ENCODE measurements at places on chromosomes 6 and 20. TPM values are rescaled to one million over a fixed set of nuclear protein-coding genes. Genes with fewer than 3 reads are reported as not detected.

DNA sequence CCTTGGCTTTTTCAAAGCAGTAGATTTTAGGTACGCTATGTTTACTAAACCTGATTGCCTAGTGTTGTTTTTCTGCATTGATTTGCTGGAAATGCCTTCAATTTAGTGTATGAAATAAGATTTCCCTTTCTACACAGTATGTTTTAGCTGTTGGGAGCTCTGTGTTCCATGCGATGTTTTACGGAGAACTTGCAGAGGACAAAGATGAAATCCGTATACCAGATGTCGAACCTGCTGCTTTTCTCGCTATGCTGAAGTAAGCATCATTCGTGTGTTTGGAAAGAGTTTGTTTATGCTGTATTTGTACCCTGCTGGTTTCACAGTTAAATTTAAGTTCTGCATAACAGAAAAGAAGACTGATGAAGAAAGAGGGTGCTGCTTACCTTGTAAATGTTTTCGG is 1.9 kb downstream of the BTBD3 start:
- no peak for DNase-seq

GRCh38 chr20:43904827-43905177 is 9.8 kb upstream of the TOX2 start:
- no peak for DNase-seq

- DNase-seq, result no peak
Measured at GRCh38 chr6:91196729-91197128, 609.9 kb upstream of the MAP3K7 start.

DNA sequence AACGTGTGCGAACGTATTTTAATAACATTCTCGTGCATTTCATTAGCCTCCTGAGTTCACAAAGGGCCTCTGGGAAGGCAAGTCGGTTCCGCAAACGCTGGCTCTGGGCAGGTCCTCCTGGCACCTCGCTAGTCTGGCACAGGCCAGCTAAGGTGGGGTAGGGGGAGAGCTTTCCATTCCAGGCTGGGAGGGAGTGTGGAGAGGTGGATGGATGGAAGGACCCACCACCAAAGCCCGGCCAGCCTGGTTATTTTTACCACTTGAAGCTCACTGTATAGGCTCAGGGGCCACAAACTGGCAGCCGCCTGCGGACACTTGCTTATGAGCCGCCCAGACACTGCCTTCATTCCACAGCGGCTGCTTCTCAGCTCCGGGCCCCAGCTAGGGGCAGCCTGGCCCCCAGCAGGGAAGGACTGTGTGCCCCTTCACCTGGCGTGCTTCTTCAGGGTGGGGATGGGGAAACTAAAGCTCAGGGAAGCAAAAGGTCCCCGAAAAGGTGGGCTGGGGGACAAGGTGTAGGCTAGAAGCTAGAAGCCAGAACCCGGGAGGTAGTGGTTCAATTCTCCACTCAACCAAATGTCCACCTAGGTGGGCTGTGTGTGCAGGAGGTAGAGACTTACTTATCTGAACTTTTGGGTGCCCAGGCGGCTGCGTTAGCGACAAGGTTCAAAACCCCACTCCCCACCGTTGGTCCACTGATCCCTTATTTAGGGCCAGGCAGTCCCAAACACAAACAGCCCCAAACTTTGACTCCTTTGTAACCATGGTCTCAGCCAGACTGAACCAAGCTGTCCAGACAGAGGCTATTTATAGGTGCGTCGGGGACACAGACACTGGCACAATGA is 1.7 kb downstream of the PMEPA1 start:
- DNase-seq, result no peak

DNA sequence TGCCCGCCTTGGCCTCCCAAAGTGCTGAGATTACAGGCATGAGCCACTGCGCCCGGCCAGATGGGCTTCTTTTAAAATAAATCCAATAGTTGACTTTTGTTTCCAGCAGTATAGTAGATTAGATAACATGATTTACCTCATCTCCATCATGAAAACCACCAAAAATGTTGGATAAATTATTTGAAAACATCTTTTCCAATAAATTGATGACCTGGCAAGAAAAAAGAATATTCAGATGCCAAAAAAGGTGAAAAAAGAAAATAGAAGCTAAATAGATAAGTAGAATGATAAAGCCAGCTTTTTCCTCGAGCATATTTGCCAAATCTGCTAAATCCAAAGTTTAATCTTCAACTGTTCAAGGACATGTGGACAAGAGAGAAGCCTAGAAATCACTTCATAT is 109.2 kb downstream of the PHF3 start:
- no peak for DNase-seq

GRCh38 chr6:68891419-68891818 is 256.3 kb downstream of the ADGRB3 start:
- DNase-seq, result no peak

DNA sequence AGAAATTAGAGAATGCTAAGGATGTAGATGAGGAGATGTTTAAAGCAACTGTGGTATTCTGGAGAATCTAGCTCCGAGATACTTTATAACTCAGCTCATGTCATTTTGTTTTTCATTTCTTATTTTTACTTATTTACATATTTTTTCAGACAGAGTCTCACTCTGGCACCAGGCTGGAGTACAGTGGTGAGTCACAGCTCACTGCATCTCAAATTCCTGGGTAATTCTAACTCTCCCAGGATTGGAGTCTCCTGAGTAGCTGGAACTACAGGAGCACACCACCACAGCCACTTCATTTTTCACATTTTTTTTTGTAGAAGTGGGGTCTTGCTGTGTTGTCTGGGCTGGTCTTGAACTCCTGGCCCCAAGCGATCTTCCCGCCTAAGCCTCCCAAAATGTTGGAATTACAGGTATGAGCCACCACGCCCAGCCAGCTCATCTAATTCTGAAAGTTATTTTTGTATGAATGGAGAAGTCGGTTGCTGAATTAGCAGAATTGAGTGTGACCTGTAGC is 94.3 kb upstream of the FAM8A1 start:
- no peak for DNase-seq

DNA sequence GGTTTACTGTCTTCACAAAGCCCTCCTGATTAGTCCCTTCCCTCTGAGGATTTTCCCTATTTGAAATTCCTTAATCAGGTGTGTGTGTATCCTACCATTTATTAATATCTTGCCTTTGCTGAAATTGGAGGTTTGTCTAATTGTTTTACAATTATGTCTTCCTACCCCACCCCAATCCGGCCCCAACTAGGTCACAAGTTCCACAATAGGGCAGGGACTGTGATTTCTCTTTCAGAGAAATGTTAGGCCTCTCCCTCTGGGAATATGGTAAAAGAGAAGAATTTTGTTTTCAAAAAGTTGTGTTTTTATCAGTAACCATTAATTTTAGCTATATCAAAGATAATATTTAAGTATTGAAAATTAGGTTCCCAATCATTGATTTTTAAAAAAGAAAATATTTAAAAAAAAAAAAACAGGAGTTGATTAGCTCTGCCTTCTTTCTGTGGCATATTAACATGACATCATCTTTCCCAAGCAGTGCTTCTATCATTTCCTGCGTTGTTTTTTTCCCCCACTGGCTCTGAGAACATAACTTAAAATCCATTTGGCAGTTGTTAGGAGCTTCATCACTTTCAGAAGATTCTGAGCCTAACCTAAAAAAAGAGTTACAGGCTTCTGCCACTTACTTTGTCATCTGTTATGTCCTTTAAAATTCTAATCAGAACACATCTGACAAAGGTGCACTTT is 36.1 kb downstream of the BLOC1S5 start:
- no peak for DNase-seq

- no peak for DNase-seq
Measured at GRCh38 chr20:57783196-57783595, 73.4 kb upstream of the PMEPA1 start.

- DNase-seq, result no peak
Measured at GRCh38 chr20:50317609-50318008, 127.0 kb downstream of the CEBPB start.

- DNase-seq, result no peak
Measured at GRCh38 chr6:11601776-11602605, 64.4 kb downstream of the TMEM170B start.

GRCh38 chr6:52725535-52726192 is 37.6 kb downstream of the GSTA2 start:
- no peak for DNase-seq

The TBX18 gene
- total RNA-seq, result not detected

The HMGCLL1 gene
- total RNA-seq, result not detected

The SLC26A8 gene
- total RNA-seq, result not detected
